ENCODE measurements at places on chromosomes 6 and 20.
A peak's percentile ranks its signal among the peaks of the same experiment; 100 is the strongest.

DNA sequence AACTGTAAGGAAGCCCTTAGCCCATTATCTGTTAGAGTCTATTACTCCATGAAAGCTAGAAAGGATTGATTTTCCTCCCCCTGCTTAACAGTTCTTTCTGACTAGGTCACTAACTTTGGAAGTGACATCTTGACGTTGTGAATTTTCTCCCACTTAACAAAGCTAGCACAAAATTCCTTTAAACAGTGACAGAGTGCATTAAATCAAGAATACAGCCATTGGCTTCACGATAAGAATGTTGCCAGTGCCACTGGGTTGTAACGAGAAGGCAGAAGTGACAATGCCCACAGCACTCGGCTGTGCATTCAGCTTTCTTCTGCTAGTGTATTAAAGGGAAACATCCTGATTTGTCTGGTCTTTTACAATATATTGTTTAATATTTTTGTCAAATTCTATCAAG, 182.7 kb upstream of the DTNBP1 start:
- DNase-seq, result no peak

- DNase-seq, result no peak
Observed at GRCh38 chr20:52191916-52192718, 538 bp upstream of the ZFP64 start.

- no peak for DNase-seq
Observed at GRCh38 chr20:16128538-16129106, 444.6 kb downstream of the KIF16B start.

- no peak for DNase-seq
Observed at GRCh38 chr6:73830119-73830518, 134.1 kb downstream of the CD109 start.

DNA sequence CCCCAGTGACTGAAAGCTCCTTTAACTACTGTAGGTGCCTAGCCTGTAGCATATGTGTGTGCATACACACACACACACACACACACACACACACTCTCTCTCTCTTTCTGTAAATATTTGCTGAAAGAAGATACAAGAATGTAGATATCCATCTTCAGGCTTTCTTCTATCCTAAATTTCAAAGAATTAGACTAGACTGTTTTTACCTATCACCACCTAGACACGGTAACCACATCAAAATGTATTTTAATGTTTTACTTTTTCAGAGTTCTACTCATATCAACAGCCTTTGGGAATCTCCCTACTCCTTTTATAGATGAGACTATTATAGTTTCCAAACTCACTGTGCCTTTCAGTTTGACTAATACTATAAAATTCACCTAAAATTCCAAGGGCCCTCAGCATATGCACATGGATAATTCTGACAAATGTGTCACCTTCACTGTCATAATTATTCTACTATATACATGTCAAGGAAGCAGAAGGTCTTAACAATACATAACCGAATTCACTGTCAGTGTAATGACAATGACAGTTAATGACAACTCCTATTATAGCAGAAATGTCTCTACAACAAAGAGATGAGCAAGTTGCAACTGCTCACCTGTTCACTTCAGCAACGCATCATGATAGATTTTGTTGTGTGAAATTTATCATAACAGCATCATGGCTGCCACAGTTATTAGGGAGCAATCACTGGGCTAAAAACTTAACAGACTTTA, 236.5 kb downstream of the GMPR start:
- no peak for DNase-seq

DNA sequence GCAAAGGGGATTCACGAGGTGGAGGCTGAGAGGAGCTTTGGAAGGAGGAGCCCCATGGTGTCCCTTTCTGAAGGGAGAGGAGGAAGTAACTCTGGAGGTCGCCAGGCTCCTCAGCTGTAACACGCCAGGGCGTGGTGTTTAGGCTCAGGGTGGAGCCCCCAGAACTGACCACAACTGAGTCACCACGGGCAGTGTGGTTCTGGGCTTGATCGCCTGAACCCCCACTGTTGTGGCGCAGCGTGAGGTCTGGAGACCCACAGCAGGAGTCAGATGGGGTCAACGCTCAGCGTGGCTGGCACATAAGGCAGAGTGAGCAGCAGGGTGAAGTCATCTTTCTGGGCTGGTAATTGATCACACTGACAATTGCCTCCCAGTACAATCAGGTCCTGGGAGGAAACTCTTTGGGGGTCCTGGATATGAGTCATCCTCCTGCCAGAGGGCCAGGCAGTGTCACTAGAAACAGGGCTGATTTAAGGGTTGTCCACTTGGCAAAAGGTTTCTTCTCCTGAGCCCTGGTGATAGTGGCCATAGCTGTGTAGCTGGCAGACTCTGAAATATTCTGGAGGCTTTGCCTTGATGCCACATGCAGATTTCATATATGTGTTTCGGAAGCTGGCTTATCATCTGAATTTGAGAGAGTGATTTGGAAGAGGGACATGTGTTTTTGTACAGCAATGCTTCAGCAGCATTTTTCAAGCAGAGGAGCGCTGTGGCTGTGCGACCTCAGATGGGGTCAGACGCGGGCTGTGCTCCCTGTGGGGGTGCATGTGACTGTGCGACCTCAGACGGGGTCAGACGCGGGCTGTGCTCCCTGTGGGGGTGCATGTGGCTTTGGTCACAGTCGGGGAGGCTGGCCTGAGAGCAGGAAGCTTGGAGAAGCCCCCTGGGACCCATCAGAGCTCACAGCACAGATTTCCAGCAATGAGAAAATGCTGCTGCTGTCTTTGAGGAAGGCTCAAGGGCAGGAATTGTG, 50.0 kb downstream of the SYNJ2 start:
- DNase-seq, result peak; percentile 45

DNA sequence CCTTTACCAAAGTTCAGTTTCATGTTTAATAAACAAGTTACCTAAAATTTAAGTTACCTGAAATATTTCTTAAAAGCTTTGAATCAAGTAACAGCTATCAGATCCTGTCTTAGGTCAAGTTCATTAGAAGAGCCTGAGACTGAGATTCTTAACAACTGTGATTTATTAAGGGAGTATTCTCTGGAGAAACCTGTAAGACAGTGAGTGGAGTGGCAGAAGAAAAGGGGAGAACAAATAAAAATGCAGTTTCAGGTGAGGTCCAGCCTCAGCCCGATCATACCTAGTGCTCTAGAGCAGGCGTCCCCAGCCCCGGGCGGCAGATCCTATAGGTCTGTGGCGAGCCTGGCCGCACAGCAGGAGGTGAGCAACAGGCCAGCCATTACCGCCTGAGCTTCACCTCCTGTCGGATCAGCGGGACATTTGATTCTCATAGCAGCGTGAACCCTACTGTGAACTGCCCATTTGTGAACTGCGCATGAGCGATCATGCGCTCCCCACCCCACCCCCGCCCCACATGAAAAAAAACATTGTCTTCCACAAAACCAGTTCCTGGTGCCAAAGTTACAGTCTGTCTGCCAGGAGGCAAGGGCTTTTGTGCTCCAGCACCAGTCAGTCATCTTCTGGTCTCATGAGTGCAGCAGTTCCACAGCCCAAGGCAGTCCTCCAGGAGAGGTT, 59.2 kb upstream of the ADGRB3 start:
- DNase-seq, result no peak

GRCh38 chr6:20542927-20543602, 8.8 kb downstream of the CDKAL1 start:
- DNase-seq, result no peak
